ENCODE measurements at places on chromosomes 4 and X. TPM values are rescaled to one million over a fixed set of nuclear protein-coding genes. Genes with fewer than 3 reads are reported as not detected.

The TEX13D gene
- total RNA-seq, result not detected

The FRAS1 gene
- not detected for total RNA-seq

The CLDN2 gene
- not detected for total RNA-seq

The SOX3 gene
- not detected for total RNA-seq

DNA sequence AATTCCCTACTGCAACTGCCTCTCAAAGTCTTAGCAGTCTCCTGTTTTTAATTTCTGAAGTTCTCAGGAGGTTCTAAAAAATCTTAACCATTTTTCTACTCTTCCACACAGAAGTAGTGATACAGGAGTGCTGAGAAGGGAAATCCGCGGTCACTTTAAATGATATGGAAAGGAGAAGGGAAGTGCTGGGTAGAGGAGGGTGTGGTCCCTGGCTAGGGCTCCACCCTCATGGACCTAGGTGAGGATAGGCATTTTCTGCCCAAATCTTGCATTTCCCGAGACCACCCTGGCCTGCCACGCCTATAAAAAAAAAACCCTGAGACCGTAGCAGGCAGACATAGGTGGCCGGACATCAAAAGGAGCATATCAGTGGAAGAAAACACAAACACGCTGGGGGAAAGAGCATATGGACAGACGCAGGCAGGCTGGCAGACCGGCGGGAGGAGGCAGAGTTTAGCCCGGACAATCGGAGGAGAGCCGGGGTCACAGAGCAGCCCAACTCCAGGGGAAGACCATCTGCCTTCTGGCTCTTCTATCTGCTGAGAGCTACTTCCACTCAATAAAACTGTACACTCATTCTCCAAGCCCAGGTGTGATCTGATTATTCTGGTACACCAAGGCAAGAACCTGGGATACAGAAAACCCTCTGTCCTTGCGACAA lies 85.7 kb downstream of the POU3F4 start:
- H3K36me3 ChIP-seq, result no peaks in the 10 kb centered on the region
- H3K4me1 ChIP-seq, result no peaks in the 10 kb centered on the region
- no peaks in the 10 kb centered on the region for H3K27me3 ChIP-seq

GRCh38 chr4:170827562-170828274 lies 738.0 kb upstream of the AADAT start:
- DNase-seq, result no peak
- no peaks in the 10 kb centered on the region for H3K4me1 ChIP-seq
- no peaks in the 10 kb centered on the region for H3K36me3 ChIP-seq

DNA sequence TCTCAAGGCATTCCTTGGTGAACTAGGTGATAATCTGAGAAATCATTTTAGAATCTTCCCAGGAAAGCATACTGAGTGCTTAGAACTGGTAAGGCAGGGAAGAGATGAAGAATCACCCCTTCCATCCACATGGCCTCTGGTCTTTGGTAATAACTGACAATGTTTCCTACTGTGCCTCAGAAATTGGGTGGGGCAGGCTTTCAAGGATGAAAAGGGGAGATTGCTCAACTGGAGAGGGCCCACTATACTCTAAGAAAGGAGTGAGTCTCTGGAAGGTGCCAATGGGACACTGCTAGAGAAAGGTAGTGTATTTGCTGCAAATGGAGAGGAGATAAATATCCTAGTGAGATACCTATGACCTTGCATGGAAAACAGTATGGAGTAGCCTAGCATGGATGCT lies 135.0 kb upstream of the SCML1 start:
- H3K4me1 ChIP-seq, result no peaks in the 10 kb centered on the region
- H3K27ac ChIP-seq, result no peak overlapping the region

GRCh38 chrX:109049903-109050302 lies 313.5 kb upstream of the IRS4 start:
- no peak for DNase-seq
- H3K27ac ChIP-seq, result no peak overlapping the region
- H3K4me3 ChIP-seq, result no peak overlapping the region
- H3K36me3 ChIP-seq, result no peaks in the 10 kb centered on the region

GRCh38 chr4:184453365-184454160 lies 20.8 kb downstream of the IRF2 start:
- H3K4me3 ChIP-seq, result peak overlapping the region; percentile 73
- peak overlapping the region; percentile 86 for H3K27ac ChIP-seq
- no peaks in the 10 kb centered on the region for H3K27me3 ChIP-seq
- DNase-seq, result peak; percentile 84
- H3K4me1 ChIP-seq, result peaks cover 52% of the 10 kb centered on the region

DNA sequence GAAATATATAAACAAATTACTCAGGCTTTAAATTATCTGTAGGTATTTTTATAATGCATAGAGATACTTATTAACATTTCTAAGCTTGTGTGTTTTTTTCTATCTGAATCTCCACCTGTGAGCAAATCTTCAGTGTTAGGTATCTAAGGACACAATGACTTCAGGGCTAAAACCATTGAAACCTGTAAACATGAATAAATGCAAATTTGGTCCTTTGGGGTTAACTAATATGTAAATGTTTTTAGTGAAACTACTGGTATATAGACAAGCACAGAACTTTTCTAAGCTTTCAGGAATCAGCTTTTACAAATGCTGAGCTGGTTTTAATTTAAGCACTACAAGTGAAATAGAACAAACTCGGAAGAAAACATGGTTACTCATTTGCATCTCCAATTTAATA lies 147.9 kb downstream of the FBXO8 start:
- H3K4me1 ChIP-seq, result no peaks in the 10 kb centered on the region
- no peak for DNase-seq
- peaks cover 2% of the 10 kb centered on the region for H3K27me3 ChIP-seq

- no peak overlapping the region for H3K27ac ChIP-seq
- H3K4me3 ChIP-seq, result no peak overlapping the region
- H3K36me3 ChIP-seq, result no peaks in the 10 kb centered on the region
- no peaks in the 10 kb centered on the region for H3K27me3 ChIP-seq
- no peaks in the 10 kb centered on the region for H3K4me1 ChIP-seq
- no peak for DNase-seq
Measured at GRCh38 chr4:188869581-188869980, 730.3 kb downstream of the TRIML1 start.

GRCh38 chr4:88188738-88189417 lies 30.4 kb upstream of the ABCG2 start:
- H3K27ac ChIP-seq, result no peak overlapping the region
- H3K4me1 ChIP-seq, result peaks cover 4% of the 10 kb centered on the region
- H3K4me3 ChIP-seq, result no peak overlapping the region

- no peak overlapping the region for H3K4me3 ChIP-seq
Measured at GRCh38 chr4:54954656-54955388, 170.6 kb downstream of the KDR start.

DNA sequence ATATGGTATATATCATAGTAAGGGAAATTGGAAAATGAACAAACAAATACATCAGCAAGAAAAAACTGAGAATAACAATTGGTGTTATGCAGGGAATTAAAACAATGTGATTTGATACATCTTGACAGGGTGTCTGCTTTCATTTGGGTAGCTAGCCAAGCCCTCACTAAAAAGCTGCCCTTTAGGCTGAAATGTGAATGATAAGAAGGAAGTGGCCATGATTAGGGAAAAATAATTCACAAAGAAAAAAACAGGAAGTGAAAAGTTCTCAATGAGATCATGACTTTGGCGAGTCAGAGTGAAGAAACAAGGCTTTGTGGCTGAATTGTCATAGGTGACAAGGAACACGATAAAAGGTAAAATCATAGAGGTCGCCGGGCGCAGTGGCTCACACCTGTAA lies 675.8 kb upstream of the SLIT2 start:
- DNase-seq, result no peak
- H3K27me3 ChIP-seq, result no peaks in the 10 kb centered on the region
- no peaks in the 10 kb centered on the region for H3K4me1 ChIP-seq
- no peak overlapping the region for H3K4me3 ChIP-seq

- no peaks in the 10 kb centered on the region for H3K36me3 ChIP-seq
- H3K27ac ChIP-seq, result no peak overlapping the region
- no peak overlapping the region for H3K4me3 ChIP-seq
Measured at GRCh38 chr4:167616476-167616875, 382.2 kb upstream of the SPOCK3 start.

DNA sequence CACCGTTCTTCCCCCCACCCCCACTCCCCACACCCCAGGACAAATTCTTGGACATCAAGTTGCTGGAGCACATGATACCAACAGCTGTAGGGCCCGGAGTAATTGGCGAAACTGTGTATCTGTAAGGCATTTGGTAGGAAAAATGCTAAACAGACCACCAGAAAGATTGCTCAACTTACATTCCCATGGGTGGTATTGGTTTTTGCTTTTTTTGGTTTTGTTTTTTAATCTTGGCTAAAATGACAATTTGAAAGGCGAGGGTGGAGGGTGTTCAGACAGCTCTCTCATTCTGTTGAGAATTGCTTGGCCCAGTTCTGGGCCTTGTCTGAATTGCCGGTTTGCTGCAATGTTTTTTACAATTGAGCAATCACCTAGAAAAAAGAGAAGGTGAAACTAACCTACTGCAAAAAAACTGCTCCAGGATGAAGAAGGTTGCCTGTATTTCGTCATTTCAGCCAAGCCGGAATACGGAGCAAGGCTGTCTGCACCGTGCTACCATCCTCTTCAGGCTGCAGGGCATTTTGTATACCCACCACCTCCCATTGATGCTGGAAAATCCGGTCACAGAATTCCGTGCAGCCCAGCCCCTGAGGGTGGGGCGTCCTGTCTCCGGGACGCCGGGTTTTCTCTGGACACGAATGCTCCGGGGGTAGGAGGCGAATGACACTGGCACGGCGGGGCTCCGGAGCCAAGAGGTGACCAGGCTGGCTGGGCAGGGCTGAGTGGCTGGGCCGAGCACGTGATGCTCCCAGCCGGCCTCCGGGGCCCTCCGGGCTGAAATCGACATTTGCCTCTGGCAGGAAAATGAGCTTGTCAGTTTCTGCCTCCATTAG lies at the start of gene CLCN4:
Gene CLCN4, plus strand, starts transcription at position 777 of the 833 bp plus-strand sequence. CDS start 28,058 bp downstream, outside the sequence.
- H3K27ac ChIP-seq, result no peak within 1 kb of the TSS
- H3K4me3 ChIP-seq, result no peak within 1 kb of the TSS
- no peak for DNase-seq
- no peaks in the 10 kb centered on the region for H3K36me3 ChIP-seq
- H3K27me3 ChIP-seq, result peaks cover 46% of the 10 kb centered on the region

GRCh38 chr4:183617075-183617474 lies 41.9 kb downstream of the RWDD4 start:
- peaks cover 1% of the 10 kb centered on the region for H3K4me1 ChIP-seq
- no peak overlapping the region for H3K27ac ChIP-seq
- no peak for DNase-seq
- peaks cover 12% of the 10 kb centered on the region for H3K27me3 ChIP-seq

DNA sequence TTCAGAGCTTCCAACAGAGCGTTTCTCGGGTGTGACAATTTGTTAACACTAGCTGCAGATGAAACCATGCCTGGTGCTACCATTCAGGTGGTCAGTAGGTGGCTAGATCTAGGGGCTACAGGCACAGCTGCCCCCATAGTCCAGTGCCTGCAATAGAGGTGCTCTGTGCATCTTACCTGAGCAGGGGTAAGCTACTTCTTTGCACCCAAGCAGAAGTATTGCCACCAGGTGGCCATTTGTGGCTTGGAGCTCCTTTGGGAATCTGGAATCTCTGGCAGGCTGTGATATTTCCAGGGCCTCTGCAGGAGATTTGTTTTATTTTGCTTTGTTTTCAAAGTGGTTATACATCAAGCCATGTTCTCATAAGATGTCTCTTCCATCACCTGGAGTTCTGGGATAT lies 170.7 kb upstream of the PUDP start:
- DNase-seq, result no peak
- H3K27me3 ChIP-seq, result no peaks in the 10 kb centered on the region
- H3K27ac ChIP-seq, result no peak overlapping the region
- H3K4me1 ChIP-seq, result no peaks in the 10 kb centered on the region

DNA sequence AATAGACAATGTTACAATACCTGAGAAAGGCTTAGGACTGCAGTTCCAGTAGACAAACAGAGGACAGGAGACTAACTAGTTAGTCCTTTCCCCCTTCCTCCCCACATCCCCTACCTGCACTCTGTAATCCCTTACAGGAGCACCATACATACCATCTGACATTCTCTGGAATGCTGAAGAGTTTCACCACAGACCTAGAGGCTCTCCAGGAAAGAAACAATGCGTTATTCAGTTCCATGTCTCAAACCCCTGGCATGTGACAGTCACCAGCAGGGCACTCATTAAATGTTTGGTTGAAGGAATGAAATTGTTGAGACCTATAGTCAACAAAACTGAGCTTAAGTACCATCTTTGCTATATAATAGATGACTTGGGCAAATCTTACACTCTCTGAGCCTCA lies 100.2 kb upstream of the USP38 start:
- H3K4me3 ChIP-seq, result no peak overlapping the region
- H3K36me3 ChIP-seq, result no peaks in the 10 kb centered on the region
- peaks cover 15% of the 10 kb centered on the region for H3K27me3 ChIP-seq
- peaks cover 2% of the 10 kb centered on the region for H3K4me1 ChIP-seq
- DNase-seq, result no peak
- H3K27ac ChIP-seq, result no peak overlapping the region

GRCh38 chrX:153953342-153953830 lies 8.9 kb upstream of the RENBP start:
- H3K4me1 ChIP-seq, result peaks cover 7% of the 10 kb centered on the region
- H3K27me3 ChIP-seq, result no peaks in the 10 kb centered on the region
- peak overlapping the region; percentile 20 for H3K27ac ChIP-seq
- no peak overlapping the region for H3K4me3 ChIP-seq
- H3K36me3 ChIP-seq, result peaks cover 41% of the 10 kb centered on the region

GRCh38 chrX:28177202-28177601 lies 196.0 kb upstream of the DCAF8L1 start:
- DNase-seq, result no peak
- no peaks in the 10 kb centered on the region for H3K4me1 ChIP-seq
- no peak overlapping the region for H3K27ac ChIP-seq
- no peaks in the 10 kb centered on the region for H3K27me3 ChIP-seq

DNA sequence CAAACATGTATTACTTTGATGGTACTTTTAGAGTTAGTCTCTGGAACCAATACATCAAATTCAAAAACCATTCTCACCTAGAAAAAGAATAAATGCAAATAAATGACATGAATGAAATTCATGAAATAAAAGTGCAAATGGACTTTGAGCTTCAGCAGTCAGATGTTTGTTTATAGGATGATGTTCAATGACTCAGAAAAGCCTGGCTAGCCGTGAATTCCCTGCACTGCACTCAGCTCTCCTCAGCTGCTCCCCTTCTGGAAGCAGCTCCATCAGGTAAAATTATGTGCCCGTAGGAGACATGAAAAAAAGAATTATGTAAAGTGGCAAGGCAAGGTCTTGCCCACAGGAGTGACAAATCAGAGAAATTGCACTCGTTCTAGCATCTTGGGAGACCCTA lies 390.6 kb downstream of the GPM6A start:
- no peaks in the 10 kb centered on the region for H3K36me3 ChIP-seq
- no peak overlapping the region for H3K27ac ChIP-seq
- H3K27me3 ChIP-seq, result no peaks in the 10 kb centered on the region
- H3K4me3 ChIP-seq, result no peak overlapping the region
- no peak for DNase-seq

DNA sequence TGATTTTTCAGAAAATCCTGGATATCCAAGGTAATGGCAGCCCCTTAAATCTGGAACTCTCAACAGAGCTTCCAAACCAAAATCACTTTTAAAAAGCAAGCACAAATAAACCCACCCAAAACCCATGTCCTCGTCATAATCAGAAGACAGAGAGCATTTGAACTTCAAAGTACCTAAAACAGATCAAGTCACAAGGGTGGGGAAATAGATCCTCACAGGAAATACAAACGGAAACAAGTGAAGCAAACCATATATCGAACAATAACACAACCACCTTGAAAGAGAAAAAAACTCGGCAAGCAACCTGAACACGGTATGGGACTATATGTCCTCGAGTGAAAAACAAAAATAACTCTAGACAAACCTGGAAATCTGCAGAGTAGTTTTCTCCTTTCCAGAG lies 15.9 kb upstream of the CCNQ start:
- no peak overlapping the region for H3K27ac ChIP-seq
- peaks cover 7% of the 10 kb centered on the region for H3K4me1 ChIP-seq

Data from activated CD4-positive, alpha-beta T cell treated with anti-CD3 and anti-CD28 coated beads, Interleukin-2, amount 10 ng/mL, durations not matched to agents 24 days and 14 days (primary cell).